ENCODE measurements at places on chromosomes 4 and X.

DNA sequence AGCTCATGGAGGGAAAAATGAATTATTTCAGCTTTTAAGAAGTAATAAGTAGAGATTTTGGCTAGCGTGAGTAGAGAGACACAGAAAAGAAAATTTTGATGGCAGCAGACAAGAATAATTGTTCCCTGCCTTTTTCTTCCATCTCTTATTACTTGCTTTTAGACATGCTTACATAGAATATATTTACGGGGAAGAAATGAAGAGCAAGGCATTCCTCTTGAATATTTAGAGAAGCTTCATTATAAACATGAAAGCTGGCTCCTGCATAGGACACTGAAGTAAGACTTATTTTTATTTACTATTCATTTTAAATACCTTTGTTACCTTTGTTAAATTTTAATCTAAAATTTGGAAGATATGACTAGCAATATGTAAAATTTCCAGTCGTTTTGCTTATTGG, 32.2 kb downstream of the DCK start:
- H3K4me3 ChIP-seq = no peak overlapping the region
- DNase-seq = no peak
- peaks cover 4% of the 10 kb centered on the region for H3K4me1 ChIP-seq
- no peaks in the 10 kb centered on the region for H3K27me3 ChIP-seq
- no peak overlapping the region for H3K27ac ChIP-seq

DNA sequence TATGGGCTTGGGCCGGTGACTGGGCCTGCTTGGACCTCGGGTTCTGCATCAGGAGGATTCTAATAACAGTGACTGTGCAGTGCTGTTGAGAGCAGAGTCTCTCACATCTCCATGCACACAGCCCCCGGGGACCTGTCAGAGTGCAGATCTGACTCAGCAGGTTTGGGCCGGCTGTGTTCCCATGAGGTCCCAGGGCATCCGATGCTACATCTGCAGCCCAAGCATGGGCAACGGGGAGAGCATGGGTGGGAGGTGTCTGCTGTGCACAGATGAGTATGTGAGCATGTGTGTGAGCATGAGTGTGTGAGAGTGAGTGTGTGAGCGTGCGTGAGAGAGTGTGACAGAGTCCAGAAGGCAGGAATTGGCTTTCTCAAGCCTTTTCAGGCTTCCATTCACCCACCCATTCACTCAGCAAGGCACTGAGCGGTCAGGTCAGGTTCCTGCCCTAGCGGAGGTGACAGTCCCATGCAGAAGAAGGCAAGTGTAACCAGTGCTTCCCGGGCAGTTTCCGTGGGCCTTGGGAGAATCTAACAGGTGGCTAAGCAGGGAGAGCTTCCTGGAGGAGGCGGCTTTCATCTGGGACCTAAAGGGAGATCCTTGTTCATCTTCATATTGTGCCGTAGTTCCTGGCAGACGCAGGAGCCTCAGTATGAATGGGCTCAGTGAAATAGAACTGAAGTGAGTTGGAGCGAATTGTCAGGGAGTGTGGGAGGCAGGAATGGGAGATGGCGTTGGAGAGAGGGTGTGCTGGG, 62.6 kb downstream of the SORCS2 start:
- H3K4me1 ChIP-seq = no peaks in the 10 kb centered on the region
- peaks cover 30% of the 10 kb centered on the region for H3K27me3 ChIP-seq
- no peak overlapping the region for H3K4me3 ChIP-seq
- no peaks in the 10 kb centered on the region for H3K36me3 ChIP-seq
- no peak for DNase-seq

- H3K27ac ChIP-seq = no peak overlapping the region
- no peak for DNase-seq
- H3K36me3 ChIP-seq = no peaks in the 10 kb centered on the region
These were observed 164.6 kb downstream of the BANK1 start for GRCh38 chr4:101954975-101955678.

DNA sequence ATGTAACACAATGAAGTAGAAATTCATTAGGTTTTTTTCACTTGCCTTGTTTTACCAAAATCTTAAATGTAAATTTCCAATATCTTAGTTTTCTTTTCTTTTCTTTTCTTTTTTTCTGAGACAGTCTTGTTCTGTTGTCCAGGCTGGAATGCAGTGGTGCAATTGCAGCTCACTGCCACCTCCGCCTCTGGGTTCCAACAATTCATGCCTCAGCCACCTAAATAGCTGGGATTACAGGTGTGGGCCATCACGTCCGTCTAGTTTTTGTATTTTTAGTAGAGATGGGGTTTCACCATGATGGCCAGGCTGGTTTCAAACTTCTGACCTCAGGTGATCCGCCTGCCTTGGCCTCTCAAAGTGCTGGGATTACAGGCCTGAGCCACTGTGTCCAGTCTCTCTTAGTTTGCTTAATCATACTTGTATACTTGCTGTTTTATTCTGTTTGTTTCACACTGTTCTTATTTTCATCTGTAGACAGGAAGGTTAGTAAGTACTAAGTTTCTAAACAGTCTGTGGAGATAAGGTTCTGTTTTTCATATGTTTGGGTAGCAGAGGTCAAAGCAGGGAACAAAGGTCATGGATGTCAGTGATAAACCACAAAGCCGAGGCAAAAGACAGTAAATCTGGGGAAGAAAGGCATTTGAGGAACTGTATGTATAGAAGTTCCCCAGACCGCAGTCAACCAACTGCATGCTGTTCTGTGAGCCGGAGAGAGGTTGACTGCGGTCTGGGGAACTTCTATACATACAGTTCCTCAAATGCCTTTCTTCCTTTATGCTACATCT, 129.1 kb downstream of the CBR4 start:
- peak overlapping the region; percentile 44 for H3K27ac ChIP-seq
- H3K36me3 ChIP-seq = no peaks in the 10 kb centered on the region
- H3K27me3 ChIP-seq = peaks cover 3% of the 10 kb centered on the region

DNA sequence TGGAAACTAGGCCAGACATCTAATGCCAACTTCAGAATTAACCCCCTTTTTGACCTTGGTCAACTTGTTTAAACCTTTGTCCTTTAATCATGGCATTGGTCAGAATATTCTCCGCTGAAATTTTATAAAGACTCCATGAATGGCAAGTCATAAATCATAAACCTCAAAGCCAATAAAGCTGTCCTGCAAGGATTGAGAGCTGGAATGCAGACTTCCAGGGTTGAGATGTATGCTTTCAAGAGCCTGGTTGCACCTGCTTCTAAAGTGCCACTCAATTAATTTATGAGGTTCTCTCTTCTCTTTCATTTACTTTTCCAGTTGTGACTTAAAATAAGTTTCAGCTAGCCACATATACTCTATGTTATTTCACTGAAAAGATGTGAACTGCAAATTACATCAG, 136.2 kb upstream of the HCCS start:
- H3K27me3 ChIP-seq = no peaks in the 10 kb centered on the region
- H3K4me3 ChIP-seq = no peak overlapping the region
- H3K36me3 ChIP-seq = no peaks in the 10 kb centered on the region
- no peaks in the 10 kb centered on the region for H3K4me1 ChIP-seq

GRCh38 chr4:38179690-38180377, 219.6 kb downstream of the PTTG2 start:
- no peak overlapping the region for H3K4me3 ChIP-seq
- peak; percentile 78 for DNase-seq
- peak overlapping the region; percentile 44 for H3K27ac ChIP-seq
- peaks cover 35% of the 10 kb centered on the region for H3K4me1 ChIP-seq
- H3K27me3 ChIP-seq = no peaks in the 10 kb centered on the region

GRCh38 chr4:78219825-78220224, 162.7 kb downstream of the FRAS1 start:
- H3K27ac ChIP-seq = no peak overlapping the region
- no peak for DNase-seq

GRCh38 chr4:7264694-7265093, 72.4 kb downstream of the SORCS2 start:
- no peak for DNase-seq
- H3K36me3 ChIP-seq = no peaks in the 10 kb centered on the region
- peaks cover 17% of the 10 kb centered on the region for H3K27me3 ChIP-seq
- H3K4me3 ChIP-seq = no peak overlapping the region

DNA sequence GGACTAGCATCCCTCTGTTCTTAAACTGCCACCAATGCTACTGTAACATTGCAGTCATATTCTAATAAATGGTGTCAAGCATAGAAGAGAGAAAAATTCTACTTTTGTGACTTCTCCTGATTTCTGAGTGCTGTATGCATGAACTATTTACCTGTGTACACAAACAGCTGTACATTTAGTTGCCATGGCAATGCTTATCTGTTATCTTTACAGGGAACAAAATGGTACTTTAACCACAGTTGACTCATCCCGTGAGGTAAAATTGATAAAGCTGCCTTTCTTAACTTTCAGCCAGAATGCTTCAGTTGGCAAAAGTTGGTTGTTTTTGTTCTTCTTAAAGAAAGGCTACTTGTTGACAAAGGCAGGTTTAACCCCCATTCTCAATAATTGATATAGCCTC, 587.5 kb upstream of the MAGEB2 start:
- no peaks in the 10 kb centered on the region for H3K27me3 ChIP-seq
- no peak for DNase-seq
- H3K4me3 ChIP-seq = no peak overlapping the region
- no peaks in the 10 kb centered on the region for H3K36me3 ChIP-seq

- no peak for DNase-seq
- H3K36me3 ChIP-seq = no peaks in the 10 kb centered on the region
- H3K4me1 ChIP-seq = peaks cover 12% of the 10 kb centered on the region
- no peak overlapping the region for H3K27ac ChIP-seq
- H3K27me3 ChIP-seq = no peaks in the 10 kb centered on the region
These were observed 34.4 kb upstream of the ARHGEF6 start for GRCh38 chrX:136814847-136815750.

GRCh38 chr4:165921546-165921945, 48.5 kb downstream of the TLL1 start:
- H3K27me3 ChIP-seq = no peaks in the 10 kb centered on the region
- H3K4me1 ChIP-seq = no peaks in the 10 kb centered on the region
- no peak for DNase-seq
- H3K36me3 ChIP-seq = peaks cover 5% of the 10 kb centered on the region
- H3K27ac ChIP-seq = no peak overlapping the region

DNA sequence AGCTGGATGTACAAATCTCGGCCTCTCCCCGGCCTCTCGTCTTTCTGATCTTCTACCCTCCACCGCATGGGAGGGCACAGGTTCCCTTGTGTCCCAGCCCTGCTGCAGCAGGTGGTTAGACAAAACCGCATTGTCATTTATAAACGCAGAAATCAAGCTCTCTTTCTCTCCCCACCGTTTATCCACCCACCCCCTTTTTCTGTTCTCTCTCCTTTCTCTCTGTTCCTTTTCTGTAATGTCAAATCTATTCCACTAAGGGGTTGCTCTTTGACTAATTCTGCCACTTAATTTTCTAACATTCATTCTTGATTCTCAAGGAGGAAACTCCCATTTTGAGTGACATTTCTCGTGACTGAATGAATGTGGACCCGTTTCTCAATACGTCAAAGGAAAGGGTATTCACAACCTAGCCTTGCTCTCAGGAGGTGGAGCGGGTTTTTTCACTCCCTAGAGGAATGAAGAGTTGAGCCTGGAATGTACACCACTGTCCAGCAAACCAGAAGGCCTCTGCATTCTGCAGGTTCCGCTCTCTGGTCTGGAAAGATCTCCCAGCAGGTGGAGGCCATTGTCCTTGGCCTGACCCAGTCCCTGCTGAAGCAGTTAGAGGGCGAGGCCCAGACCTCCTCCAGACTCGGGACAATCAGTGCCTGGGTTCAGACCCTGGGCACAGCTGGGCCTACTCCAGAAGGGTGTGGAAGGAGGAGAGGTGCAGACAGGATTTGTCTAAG, 70.9 kb upstream of the ENPP6 start:
- peak overlapping the region; percentile 38 for H3K4me3 ChIP-seq
- H3K27ac ChIP-seq = peak overlapping the region; percentile 74
- peaks cover 20% of the 10 kb centered on the region for H3K4me1 ChIP-seq
- H3K27me3 ChIP-seq = no peaks in the 10 kb centered on the region
- DNase-seq = no peak
- no peaks in the 10 kb centered on the region for H3K36me3 ChIP-seq

DNA sequence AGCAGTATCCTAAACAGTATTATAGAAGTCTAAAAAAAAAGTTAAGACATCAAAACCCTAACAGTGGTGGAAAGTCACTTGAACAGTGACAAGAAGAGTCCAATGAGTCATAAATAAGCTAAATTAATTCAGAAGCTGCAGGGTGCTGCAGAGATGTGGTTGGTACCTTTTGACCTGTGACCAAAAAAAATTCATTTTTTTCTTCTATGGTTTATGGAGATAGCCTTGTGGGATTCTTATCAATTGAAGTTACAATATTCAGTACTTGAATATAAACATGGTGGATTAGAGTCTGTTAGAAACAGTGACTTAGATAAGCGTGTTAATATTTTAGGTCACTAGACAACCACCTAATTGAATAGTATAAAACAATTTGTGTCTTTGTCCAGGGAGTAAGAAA, 35.4 kb downstream of the CCSER1 start:
- no peak overlapping the region for H3K4me3 ChIP-seq
- H3K27ac ChIP-seq = no peak overlapping the region
- H3K4me1 ChIP-seq = no peaks in the 10 kb centered on the region
- no peak for DNase-seq

- no peaks in the 10 kb centered on the region for H3K36me3 ChIP-seq
- peaks cover 16% of the 10 kb centered on the region for H3K4me1 ChIP-seq
- peak overlapping the region; percentile 0 for H3K27ac ChIP-seq
These were observed 14.4 kb downstream of the MCUB start for GRCh38 chr4:109574443-109574850.

DNA sequence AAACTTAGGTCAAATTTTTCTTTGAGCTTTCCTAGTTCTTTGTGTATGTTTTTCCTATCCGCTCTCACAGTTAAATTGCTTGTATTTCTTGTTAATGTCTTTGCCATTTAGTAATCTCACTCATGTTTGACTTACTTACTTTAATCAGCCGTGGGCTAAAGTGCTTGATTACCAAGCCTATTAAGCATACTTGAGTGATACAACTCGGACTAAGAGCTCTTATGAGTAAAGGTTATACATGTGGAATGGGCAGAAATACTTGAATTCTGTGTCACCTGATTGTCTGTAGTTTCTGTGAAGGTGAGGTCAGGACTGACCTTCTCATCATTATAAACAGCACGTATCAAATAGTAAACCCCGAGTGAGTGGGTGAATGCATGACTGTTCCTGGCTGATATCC, 664.5 kb downstream of the PDHA2 start:
- no peaks in the 10 kb centered on the region for H3K36me3 ChIP-seq
- no peak overlapping the region for H3K27ac ChIP-seq
- no peak for DNase-seq

- no peaks in the 10 kb centered on the region for H3K27me3 ChIP-seq
- H3K27ac ChIP-seq = no peak overlapping the region
- DNase-seq = no peak
- H3K36me3 ChIP-seq = no peaks in the 10 kb centered on the region
- H3K4me1 ChIP-seq = no peaks in the 10 kb centered on the region
These were observed 67.2 kb downstream of the SLIT2 start for GRCh38 chr4:20318909-20319277.

GRCh38 chr4:148216866-148217814, 225.1 kb downstream of the NR3C2 start:
- H3K36me3 ChIP-seq = no peaks in the 10 kb centered on the region
- peak overlapping the region; percentile 63 for H3K4me3 ChIP-seq
- peak overlapping the region; percentile 52 for H3K27ac ChIP-seq
